Parietal lobe (tissue), 2 donors: ENCODE measurements at places on chromosomes 2 and 18. TPM values are rescaled to one million over a fixed set of nuclear protein-coding genes. Genes with fewer than 3 reads are reported as not detected.

GCG gene
- total RNA-seq = not detected

CHMP3 gene
- total RNA-seq = 41.9 TPM

OSR1 gene
- total RNA-seq = 0.31 TPM

GPBAR1 gene
- not detected for total RNA-seq

SLC8A1 gene
- 160 TPM for total RNA-seq

ALK gene
- 2.5 TPM for total RNA-seq

INHBB gene
- 7.2 TPM for total RNA-seq

NETO1 gene
- total RNA-seq = 44.1 TPM
